ENCODE measurements at places on chromosomes 12 and 14.

GRCh38 chr14:23951590-23952201 lies 1.9 kb upstream of the DHRS4 start:
- no peak for DNase-seq

DNA sequence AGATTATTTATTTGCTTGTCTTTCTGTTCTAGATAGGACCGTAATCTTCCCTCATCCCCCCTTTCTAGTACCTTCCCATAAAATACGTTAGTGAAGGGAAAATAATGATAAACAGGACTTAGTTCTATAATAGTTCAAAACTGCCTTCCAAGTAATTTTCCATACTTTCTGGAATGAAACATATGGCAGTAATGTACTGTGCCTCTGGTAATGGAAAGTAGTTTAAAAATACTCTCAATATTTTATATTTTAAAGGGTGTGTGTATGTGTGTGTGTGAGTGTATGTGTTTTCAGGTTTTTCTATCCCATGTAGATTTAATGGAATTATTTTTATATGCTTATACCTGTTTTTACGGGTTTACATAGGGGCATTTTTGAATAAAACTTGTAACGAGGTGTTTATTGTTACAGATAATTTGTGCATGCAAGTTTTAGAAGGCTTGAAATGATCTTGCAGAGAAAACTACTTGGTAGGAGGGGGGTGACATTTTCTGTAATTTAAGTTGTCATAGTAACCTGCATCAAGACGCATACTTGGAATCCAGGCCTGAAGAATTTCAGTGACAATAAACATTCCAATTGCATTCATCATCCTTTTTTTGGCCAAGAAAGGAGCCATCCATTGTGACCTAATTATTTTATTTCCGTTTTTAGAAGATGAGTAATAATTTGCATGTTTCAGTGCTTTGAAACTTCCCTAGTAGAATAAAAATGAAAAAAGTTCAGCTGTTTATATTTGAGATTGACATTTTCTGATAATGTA lies 38.9 kb downstream of the RASSF8 start:
- DNase-seq = no peak

- DNase-seq = no peak
Observed at GRCh38 chr14:96754845-96755184, 42.4 kb upstream of the VRK1 start.

- peak; percentile 73 for DNase-seq
Observed at GRCh38 chr14:97977651-97978261, 1180.6 kb downstream of the VRK1 start.

DNA sequence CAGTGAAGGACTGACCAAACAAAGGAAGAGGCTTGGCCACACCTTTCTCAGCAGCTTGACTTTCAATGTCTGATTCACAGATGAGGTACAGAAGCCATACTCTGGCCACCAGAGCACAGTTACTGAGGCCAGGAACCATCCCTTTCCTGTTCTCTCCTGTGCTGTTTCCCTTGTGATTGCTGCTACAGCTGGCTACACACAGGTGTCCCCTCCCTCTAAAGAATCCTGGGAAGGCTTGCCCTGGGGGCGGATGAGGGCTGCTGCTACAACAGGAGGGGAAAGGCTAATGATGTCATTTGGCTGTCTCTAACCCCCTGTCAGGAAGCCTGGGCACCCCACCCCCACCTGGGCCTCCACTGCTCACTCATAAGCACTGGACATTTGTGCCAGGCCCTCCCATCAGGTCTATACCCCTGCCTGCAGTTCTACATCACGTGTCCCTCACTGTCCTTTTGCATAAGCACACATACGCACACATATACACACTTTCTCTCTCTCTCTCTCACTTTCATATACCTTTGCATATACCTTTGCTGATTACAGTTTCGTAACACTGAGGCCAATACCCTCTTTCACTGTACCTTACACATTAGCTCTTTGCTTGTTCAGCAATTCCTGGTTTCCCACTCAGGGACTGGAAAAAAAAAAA lies 41.4 kb downstream of the PRPF40B start:
- DNase-seq = no peak

DNA sequence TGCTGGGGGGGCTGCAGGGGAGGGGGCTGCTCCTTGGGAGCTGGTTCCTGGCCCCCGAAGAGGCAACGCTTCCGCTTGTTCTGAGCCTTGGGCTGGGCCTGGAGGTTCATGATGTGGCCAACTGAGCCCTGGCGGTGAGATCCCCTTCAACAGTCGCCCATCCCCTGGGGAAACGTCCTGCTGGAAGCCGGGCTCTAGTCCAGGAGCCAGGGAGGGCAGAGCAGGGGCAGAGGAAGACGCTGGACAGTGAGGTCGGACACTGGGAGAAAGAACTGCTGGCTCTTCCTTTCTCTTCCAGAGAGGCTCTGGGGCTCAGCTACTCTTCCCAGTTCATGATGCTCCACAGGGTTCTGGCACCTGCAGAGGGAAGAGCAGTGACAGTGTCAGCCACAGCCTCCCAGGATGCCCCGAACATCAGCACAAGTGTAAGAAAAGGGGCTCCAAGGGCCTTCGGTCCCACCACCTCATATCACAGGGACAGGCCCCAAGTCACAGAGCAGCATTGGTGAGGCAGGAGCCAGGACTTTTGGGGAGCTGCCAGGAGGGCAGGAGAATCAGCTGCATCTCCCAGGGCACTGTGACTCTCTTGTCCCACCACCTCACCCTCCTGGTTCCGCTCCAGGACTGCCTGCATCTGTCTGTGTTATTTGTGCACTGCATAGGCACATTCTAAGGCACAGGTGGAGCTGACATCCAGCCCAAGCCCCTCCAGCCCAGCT lies 25.9 kb upstream of the PNMA1 start:
- DNase-seq = no peak

- DNase-seq = no peak
Observed at GRCh38 chr12:76962099-76962498, 83.3 kb upstream of the CSRP2 start.

DNA sequence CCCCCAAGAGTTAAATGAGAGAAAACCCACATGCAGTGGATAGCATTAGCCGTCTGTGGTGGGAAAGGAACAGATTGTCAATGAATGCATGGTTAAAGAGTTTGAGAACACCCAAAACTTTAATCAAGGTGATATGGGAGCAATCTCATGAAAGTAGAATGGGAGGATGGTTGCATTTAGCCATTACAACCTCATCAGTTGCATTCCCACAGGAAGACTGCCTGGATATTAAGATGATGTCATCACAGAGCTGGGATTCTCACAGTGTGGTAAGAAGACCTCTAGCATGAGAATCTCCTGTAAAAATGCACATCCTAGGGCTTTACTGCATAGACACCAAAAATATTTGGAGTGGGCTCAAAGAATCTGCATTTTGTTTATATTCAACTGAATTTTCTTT lies 284.9 kb downstream of the RGS6 start:
- DNase-seq = no peak

- no peak for DNase-seq
Observed at GRCh38 chr12:9319842-9320173, 111.6 kb upstream of the PZP start.

DNA sequence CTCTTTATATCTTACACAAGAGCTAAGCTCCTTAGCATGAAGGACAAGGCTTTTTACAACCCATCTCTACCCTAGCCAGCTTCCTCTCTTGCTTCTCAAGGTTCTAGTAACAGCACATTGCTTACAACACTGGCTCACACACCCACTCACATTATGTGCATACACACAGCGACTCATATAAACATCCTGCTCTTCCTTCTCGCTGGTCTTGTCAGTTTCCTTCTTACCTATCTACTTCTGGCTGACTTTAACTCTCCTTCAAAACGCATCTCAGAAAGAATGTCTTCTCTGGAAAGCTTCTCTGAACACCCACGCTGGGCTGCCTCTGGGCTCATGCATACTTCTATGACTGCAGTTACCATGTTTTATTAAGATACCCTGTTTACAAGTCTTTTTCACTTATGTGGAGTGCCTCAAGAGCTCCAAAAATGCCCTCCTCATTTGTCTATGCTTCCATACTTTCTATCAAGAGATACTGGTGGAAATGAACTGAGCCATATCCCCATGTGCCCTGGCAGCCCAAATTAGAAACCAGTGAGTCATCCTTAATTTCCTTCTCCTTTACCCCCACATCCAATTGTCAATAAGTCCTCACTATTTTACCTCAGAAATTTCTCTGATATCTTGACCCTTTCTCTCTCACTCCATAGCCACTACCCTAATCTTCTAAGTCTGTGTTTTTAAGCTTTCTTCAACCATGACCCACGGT lies 126.9 kb upstream of the KRAS start:
- DNase-seq = peak; percentile 63

DNA sequence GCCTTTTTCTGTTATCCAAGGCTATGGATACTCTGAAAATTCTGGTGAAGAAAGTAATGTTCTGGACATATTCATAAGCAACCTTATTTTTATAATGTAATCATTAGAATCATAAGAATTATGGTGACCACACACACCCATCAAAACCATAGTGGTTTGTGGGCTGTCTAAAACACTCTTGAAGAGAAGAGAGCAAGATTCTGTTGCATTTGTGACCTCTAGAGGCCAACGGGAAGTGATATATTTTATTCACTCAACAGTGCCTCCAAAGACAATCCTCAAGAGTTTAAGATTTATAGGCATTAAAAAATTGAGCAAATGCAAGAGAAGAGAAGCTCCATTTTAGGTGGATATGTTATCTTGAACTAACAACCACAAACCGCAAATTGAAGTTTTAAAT lies 68.5 kb upstream of the LGR5 start:
- no peak for DNase-seq

DNA sequence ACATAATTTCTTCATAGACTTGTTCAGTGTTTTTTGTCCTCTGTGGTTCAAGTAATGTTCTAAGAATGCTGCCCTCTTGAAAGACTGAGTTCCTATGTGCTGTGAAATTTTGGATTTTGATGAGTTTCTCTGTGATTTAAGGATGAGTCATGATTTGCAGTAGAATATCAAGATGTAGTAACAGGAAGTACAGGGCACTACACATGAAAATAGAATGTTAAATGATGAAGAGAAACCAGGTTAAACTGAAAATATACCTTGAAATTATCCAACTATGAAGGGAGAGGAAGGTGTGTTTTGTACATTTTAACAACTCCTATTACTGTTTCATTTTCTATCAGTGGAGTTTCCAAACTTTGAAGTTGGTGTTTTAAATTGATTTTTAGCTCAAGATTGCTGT lies 4.8 kb downstream of the ELK3 start:
- peak; percentile 56 for DNase-seq

GRCh38 chr14:103949131-103949790 lies 6.9 kb upstream of the RD3L start:
- DNase-seq = no peak

- DNase-seq = peak; percentile 58
Observed at GRCh38 chr12:67269633-67270573, 745 bp downstream of the CAND1 start.

DNA sequence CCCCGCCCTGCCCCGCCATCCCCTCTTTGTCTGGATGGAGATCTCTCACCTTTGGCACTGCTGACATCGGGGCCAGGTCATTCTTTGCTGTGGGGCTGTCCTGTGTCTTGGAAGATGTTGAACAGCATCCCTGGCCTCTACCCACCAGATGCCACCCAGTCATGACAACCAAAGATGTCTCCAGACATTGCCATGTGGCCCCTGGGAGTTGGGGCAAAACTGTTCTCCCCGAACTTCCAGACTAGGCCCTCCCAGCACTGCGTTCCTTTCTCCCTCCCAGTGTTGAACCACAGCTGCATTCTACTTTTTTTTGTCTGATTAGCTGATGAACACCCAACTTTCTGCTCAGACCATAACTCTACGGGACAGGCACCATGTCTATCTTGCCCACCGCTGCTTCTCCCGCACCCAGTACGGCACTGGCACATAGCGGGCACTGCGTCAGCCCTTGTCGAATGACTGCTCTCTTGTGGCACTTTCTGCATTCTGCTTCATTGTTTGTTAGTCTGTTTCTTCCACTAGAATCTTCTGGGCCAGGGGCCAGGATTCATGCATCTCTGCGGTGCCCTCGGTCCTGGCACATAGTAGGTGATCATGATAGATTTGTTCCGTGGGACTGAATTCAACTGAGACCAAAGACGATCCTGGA lies 13.1 kb upstream of the MYL2 start:
- DNase-seq = no peak

DNA sequence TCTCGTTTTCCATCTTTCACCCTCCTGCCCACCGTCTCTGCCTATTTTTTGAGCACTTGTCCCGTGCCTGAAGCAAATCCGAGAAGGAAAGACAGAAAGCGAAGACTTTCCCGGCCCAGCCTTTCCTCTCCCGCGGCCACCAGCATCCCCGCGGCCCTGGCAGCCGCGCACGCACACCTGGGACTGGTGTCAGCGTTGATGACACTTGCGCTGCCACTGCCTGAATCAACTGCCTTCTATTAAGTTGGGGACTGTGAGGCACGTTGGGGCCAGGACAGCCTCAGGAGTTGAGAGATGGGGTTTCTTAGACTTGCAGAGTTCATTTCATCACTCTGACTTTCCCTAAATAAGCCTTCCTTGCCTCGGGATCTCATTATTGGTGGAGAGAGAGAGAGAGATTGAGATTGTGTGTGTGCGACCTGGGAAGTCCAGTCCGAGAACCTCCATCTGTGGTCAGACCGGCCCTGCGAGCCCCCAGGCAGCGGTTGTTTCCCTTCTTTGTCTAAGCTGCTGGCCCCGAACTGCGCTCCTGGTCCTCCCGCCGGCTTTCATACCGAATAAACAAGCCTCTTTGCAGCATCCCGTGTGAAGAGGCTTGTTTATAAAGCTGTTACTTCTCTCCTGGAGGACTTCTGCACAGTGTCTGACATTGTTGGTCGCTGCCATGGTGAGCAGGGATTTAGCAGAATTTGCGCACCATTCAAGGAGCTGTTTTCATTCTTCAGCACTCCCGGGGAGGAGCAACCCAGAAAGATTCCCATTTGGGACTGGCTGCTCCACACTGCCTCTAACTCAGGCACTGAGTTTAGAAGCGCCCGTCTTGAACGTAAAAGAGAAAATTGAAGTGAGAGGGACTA lies 1.5 kb downstream of the PDZRN4 start:
- DNase-seq = no peak

DNA sequence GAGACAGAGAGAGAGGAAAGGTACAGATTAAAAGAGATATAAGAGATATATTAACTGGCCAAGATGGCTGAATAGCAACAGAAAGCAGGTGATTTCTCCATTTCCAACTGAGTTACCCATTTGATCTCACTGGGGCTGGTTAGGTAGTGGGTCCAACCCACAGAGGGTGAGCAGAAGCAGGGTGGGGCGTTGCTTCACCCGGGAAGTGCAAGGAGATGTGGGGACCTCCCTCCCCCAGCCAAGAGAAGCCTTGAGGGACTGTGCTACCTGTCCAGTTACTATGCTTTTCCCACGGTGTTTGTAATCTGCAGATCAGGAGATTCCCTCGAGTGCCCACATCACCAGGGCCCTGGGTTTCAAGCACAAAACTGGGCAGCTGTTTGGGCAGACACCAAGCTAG lies 131.2 kb downstream of the AKAP6 start:
- DNase-seq = no peak

GRCh38 chr14:95514131-95515079 lies 2.0 kb downstream of the SYNE3 start:
- no peak for DNase-seq

DNA sequence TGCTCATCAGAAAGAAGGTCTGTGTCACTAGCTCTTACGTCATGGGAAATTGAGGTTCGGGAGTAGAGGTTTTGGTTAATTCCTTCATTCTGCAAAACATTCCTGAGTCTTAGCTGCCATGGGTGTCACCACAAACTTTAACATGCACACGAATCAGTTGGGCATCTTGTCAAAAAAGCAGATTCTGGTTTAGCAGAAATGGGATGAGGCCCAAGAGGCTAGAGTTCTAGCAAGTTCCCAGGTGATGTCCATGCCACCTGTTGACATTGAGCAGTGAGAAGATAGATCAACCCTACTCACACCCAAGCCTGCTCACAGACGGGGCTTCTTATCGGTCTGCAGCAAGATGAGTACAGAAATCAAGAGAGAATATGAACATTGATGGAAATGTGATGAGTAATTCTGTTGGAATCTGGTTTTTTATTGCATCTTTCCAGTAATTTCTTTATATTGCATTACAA lies 11.7 kb upstream of the RIN3 start:
- DNase-seq = no peak
